Left lobe of liver (tissue), 2 donors: ENCODE measurements at places on chromosomes 6 and 20. TPM values are rescaled to one million over a fixed set of nuclear protein-coding genes. Genes with fewer than 3 reads are reported as not detected.
A peak's percentile ranks its signal among the peaks of the same experiment; 100 is the strongest.

DNA sequence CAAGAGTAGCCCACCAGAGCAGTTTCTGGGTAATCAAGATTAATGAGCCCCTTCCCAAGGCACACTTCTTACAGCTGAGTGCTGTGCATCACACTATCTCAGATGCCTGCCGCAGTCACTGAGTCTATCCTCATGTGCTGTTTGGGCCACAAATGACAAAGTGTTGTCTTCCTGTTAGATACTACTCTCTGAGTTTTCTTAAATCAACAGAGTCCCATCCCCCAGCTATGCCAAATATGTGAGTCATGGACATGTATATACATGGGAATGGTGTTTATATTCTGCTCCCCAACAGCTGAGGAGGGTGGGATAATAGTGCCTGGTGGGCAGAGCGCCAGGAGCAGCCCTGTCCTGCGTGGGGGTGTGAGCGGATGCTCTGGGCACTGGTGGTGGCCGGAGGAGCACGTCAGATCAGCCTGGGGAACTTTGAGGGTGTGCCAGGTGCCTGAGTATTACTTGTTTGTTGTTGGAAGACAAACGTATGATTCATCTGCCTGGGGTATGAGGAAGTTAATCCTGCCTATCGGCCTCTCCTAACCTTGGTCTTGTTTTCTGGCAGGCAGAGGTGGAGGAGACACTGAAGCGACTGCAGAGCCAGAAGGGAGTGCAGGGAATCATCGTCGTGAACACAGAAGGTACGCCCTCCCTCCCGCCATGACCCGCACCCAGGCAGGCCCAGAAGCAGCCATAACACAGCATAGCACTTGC lies 9.6 kb downstream of the DYNLRB1 start:
- DNase-seq = peak; percentile 51

GRCh38 chr20:4413314-4414049 lies 308.2 kb upstream of the PRND start:
- DNase-seq = no peak

GRCh38 chr6:105113422-105113821 lies 66.4 kb downstream of the POPDC3 start:
- no peak for DNase-seq

DNA sequence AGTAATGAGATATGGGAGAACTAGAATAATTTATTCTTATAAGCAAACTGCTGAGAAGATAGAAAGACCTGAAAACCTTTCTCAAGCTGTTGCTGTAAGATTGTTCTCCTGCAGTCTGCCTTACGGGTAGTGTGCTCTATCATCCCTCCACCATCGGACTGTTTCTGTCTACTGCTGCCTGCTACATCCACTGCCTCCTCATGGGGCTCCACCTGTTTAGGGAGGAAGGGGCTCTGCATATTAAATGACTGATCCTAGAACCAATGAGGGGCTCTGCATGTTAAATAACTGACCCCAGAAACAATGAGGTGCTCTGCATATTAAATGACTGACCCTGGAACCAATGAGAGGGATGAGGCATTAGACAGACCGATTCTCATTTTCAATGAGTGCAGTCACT lies 654.6 kb downstream of the KIF16B start:
- no peak for DNase-seq

DNA sequence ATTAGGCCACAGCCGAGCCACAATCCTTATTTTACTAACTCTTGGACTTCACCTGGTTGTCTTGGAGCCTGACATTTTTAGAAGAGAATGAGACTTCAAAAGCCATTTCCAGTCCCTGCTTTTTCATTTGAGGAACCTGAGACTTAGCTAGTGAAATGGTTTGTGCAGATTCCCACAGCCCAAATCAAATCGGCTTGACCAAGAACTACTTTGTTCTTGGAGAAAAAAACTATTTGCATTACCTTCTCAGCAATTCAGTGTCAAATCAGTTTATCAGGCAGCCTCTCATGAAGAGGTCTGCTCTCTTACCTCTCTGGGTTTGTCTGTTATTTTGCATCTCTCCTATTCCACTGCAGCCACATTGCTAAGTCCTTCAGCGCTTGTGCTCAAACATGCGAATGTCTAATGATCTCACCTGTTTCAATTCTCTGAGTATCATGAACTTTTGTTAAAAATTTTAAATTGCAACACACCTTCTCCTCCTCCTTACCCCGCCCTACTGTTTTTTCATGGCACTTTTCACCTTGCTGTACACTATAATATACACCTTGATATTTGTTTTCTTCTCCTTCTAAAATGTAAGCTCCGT lies 573 bp upstream of the IFNGR1 start:
- DNase-seq = no peak

DNA sequence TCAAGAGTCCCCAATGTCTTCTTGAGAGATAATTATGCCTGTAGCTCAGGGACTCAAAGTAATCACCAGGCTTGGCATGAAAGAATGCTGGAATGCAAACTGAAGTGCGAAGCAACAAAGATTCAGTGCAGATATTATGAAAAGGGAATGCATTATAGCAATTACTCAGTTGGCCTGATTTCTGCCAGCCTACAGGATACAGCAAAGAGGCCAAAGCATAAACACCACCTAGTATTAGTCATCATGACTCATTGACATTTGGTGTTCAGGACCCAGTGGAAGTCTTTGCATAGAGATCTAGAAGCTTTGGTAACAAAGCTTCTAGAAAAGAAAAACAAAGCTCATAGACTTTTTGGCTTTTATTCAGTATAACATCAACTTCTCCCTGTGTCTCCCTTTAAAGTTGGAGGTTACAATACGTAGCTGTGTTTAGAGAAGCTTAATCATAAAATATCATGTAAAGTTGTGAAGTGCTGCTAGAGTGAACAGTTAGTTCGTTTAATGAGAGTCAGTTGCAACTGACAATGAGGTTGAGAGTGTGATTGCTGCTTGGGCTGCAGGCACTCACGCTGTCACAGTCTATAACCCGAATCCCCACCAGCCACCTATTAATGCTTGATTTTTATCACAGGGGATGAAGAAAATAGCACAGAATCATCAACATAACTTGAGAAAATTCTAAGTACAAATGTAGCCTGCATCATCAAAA lies 932.7 kb downstream of the TFAP2A start:
- DNase-seq = no peak

DNA sequence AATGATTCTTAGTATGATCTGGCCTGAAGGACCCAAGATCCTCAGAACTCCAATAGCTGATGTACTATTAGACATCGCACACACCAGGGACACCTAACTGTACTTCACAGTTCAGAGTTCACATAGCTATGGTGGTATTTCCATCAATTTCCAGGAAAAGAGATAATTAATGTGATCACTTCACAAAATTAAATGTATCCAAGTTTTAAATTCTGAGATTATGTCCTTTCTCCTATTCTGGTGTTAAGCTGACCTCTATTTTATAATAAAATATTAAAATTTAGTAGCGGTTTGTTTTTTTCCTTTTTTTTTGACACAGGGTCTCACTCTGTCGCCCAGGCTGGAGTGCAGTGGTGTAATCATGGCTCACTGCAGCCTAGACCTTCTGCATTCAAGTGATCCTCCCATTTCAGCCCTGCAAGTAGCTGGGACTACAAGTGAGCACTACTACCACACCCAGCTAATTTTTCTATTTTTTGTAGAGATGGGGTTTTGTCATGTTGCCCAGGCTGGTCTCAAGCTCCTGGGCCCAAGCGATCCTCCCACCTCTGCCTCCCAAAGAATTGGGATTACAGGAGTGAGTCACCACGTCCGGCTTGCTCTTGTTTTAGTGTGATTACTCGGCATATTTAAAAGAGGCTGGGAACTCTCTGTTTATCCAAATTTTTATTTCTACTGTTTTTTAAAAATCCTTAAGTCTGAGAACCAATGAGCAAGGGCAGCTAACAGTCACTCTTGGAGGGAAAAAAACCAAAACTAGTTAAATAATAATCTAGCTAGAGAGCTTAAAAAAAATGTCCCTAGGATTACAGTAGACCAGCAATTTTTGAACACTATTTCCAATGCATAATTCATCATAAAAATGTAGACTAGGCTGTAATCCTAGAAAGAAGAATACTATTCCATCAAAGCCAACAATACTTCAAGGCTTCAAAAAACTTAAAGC lies 16.0 kb downstream of the KIF13A start:
- DNase-seq = no peak

DNA sequence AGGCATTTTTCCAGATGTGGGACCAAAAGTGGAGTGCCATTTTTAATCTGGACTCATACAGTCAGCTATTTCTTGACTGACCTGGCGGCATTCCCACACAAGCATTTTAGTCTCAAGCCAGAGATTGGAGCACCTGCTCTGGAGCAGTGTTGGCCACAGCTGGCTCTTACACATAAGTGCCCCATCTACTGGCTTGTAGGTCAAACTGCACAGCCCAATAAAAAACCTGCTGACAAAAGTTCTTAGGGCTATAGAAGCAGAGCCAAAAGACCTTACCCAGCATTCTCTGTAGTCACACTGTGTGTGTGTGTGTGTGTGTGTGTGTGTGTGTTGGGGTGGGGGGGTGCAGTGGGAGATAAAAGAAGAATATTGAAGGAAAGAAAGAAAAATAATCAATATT lies 38.6 kb upstream of the SENP6 start:
- DNase-seq = no peak

DNA sequence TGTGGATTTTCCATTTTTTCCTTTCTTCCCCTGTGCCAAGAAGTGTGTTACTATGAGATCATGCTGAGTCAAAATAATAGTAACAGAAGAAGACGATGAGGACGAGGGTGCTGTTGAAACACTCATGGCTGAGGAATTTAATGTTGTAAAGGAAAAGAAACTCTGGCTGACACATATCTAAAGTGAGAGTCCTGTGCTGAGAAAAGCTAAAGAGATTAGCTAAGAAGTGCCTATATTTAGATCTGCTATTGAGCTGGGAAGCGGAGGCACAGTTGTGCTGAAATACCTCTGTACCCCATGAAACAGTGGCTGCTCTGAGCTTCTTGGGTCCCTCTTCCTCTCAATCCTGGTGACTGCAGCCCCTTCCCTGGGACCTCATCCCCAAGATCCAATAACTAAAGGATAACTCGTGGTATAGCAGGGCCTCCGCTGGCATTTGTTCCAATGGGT lies 1.1 kb upstream of the SYTL3 start:
- peak; percentile 29 for DNase-seq

DNA sequence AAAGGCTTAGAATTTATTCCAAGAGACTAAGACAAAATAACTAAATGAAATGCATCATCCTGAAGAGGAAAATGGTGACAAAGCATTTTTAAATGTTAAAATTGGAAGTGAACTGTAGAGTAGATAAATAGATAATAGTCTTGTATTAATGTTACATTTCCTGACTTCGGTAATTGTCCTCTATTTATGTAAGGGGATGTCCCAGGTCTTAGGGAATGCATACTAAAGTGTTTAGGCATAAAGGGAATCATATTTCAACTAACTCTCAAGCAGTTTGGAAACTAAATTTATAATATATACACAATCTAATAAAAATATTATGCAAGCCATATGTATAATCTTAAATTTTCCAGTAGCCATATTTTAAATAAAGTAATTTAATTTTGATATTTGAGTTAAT lies 159.3 kb downstream of the WDR27 start:
- no peak for DNase-seq

GRCh38 chr20:1868856-1869255 lies 26.4 kb upstream of the SIRPA start:
- DNase-seq = no peak

GRCh38 chr6:163941624-163941976 lies 527.1 kb downstream of the QKI start:
- DNase-seq = no peak

GRCh38 chr20:18796282-18796833 lies 17.2 kb upstream of the SCP2D1 start:
- DNase-seq = no peak

GRCh38 chr6:168194732-168195567 lies 115.9 kb upstream of the FRMD1 start:
- DNase-seq = peak; percentile 43

DNA sequence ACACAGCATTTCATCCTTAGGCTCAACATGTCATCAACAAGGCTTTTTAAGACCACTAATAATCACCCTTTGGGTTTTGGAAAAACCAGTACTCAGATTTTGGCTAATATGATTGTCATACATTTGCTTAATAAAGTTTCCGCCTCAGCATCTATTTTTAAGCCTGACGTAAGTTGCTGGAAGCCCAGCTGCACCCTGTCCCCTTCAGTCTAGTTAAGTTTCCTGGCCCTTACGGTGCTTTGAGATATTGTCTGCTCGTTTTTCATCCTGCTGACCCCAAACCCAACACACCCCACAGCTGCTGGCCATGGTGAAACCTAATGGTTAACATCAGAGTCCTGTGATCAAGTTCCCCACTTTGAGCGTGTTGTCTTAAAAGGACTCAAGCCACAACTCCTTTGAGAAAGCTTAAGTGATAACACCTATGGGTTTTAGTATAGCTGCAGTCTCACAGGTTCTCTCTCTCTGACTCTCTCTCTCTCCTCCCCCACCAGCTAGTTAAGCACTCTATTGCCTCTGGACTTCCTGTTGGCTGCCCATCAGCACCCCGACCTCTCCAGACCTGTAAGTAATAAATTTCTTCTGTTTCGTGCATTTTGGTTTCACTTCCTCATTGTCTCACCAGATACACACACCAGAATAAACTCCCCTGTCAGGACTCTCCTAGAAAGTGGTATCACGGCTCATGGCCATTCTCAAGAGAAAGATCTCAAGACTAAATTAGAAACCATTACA lies 802.0 kb downstream of the C6orf118 start:
- DNase-seq = no peak

DNA sequence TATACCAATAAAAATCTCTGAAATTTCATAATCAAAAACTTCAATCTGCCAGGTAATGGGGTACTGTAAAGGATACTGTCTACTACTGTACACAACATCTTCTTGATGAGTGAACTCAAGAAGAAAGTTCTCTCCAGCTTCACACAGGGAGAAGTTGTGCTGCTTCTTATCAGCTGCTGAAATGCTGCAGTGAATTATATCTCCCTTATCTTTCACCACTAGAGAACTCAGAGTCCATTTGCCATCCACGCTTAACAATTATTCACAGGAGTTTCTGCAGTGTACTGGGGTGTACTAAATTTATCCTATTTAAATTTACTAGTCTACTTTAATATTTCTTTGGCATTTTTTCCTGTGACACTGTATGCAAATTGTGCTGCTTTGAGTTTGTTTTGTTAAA lies 384.8 kb downstream of the TFAP2B start:
- DNase-seq = no peak

- no peak for DNase-seq
Observed at GRCh38 chr6:149783551-149783950, 34.0 kb downstream of the PCMT1 start.

Gene TRIM31
- total RNA-seq = not detected

Gene BTBD3
- 7.0 TPM for total RNA-seq

Gene DNAH8
- total RNA-seq = 0.03 TPM

Gene ZFP57
- not detected for total RNA-seq

Gene AARS2
- total RNA-seq = 7.7 TPM

Gene TREM1
- total RNA-seq = 0.25 TPM

Gene CGA
- 0.25 TPM for total RNA-seq
